Activated CD8-positive, alpha-beta T cell treated with anti-CD3 and anti-CD28 coated beads for 36 hours (primary cell): ENCODE measurements at places on chromosomes 4 and X. TPM values are rescaled to one million over a fixed set of nuclear protein-coding genes. Genes with fewer than 3 reads are reported as not detected.

DNA sequence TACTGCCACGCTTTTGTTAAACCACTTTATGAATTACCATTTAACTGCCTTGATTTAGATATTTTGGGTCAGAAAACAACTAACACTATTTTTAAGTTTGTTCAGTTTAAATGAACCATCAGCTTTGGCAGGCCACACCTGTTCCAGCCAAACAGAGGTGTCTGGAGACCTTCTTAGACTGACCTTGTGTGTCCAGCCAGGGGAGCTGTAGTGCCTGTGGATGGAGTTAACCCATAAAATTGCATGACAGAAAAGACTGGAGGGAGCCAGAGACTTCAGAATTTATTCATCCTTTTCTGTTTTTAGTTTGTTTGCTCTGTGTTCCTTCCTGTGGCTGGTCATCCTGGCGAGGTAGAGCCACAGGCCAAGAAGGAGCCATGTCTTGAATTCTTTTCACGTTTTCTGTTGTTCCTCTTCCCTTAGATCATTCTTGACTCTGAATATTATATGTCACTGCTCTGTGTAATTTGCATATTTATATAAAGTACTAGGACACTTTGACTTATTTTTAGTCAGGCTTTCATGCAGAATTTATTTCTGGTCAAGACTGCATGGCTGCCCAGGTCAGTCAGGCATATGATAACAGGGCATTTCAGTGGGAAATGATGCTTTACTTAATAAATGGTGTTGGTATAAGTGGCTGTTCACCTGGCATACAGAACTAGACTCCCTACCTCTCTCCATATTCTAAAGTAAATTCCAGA is 26.7 kb downstream of the HERC3 start:
- DNase-seq: no peak

DNA sequence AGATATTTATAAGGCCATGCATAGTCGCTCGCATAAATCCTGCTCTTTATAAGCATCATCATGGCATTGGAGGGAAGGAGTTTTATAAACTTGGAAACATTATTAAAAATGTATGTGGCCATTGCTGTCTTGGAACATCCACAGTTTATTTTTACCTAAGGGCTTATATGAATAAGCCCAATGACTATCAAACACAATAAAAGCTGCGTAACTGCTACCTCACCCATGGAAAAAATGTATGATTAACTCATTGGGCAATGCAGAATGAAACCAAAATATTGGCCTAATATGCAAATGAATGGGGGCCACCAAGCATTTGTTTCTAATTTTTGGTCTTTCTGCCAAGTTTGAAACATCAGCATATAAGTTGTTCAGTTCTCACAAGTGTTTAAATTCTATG is 19.1 kb downstream of the GEMIN8 start:
- DNase-seq: no peak

Gene TCEAL8
- 30.8 TPM for total RNA-seq

- DNase-seq: no peak
These were observed 133.6 kb downstream of the CBLL2 start for GRCh38 chrX:22406201-22406737.

DNA sequence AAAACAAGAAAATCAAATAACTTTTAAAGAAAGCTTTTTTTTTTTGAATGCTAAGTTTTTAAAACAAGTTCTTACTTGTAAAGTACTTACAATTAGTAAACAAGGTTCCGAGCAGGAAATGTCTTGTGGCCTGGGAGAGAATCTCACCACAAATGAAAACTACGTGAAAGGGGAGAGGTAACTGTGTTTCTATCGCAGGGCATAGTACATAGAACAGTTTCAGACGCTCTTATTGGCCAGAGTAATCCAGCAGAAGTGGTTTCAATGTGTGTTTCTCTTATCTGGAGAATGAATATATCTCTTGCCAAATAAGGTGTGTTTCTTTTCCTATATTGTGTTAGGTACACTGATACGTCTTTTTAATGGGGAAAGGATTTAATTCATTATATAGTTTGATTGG is at the start of gene PLAC8:
PLAC8 (minus strand) TSS at position 154 of the 400 bp plus-strand sequence. CDS start 6,808 bp downstream, outside the sequence.
- DNase-seq: peak; percentile 67

DNA sequence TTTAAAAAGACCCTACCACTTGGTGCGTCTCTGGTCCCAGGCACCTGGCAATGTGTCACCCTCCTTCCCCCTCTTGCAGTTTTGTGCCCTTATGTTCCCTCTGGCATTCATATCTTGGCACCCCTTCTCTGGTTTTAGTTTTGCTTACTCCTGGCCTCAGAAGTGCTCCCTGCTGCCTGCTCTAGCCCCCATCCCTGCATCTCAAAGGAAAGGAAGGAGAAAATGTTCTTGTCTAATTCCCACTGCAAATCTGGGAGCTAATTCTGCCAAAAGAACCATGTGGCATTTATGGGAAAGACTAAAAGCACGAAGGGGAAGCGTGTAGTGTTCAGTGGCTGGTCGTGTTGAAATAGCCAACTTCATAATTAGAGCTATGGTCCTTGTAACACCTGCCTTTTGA is 340.1 kb upstream of the RPS6KA3 start:
- DNase-seq: no peak
